ENCODE measurements at places on chromosomes 1 and 21.
A peak's percentile ranks its signal among the peaks of the same experiment; 100 is the strongest.

- no peak for DNase-seq
Observed at GRCh38 chr1:54080598-54081049, 27.2 kb downstream of the TCEANC2 start.

GRCh38 chr1:8862528-8862927, 16.0 kb downstream of the ENO1 start:
- DNase-seq: peak; percentile 41

GRCh38 chr1:18668750-18669404, 38.2 kb downstream of the PAX7 start:
- DNase-seq: no peak

GRCh38 chr21:31447505-31447904, 103.4 kb upstream of the TIAM1 start:
- no peak for DNase-seq

DNA sequence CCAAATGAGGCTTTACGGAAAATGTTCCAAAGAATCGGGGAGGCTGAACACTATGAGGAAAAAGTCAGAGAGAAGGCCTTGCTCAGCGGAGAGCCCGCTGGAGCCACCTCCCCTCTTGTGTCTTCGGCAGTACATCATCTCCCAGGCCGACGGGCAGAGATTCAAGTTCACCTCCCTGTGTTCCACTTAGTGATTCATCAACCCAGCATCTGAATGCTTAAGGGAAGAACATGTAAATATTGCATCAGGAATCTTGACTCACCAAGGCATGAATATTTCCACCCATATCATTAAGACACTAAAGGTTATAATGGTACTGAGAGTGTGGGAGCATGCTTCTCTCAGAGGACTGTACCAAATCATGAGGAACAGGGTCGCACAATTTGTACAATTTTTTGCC, 172.5 kb downstream of the ST6GALNAC5 start:
- DNase-seq: no peak

Data from activated gamma-delta T cell treated with Interleukin-2 at 50 U/mL for 16 hours (primary cell).